ENCODE measurements at places on chromosomes 6 and 20.

- DNase-seq, result no peak
Observed at GRCh38 chr6:143037470-143037869, 23.2 kb upstream of the AIG1 start.

DNA sequence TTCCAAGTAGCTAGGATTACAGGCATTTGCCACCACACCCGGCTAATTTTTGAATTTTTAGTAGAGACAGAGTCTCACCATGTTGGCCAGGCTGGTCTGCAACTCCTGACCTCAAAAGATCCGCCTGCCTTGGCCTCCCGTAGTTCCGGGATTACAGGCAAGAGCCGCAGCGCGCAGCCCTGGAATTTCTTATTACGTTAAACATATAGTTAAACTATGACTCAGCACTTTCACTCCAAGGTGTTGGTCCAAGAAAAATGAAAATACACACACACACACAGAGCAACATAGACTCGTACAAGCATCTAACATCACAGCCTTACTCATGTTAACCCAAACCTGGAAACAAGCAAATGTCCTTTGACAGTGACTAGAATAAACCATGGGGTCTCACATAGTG, 663.9 kb downstream of the PRKN start:
- DNase-seq, result no peak

DNA sequence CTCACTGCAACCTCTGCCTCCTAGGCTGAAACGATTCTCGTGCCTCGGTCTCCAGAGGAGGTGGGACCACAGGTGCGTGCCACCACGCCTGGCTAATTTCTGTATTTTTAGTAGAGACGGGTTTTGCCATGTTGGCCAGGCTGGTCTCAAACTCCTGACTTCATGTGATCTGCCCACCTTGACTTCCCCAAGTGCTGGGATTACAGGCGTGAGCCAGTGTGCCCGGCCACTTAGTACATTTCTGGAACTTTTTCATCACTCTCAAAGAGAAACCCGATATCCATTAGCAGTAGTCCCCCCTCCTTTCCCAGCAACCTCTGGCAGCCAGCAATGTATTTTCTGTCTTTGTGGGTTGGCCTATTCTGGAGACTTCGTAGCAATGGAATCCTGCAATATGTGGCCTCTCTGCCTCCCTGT, 109.8 kb downstream of the JARID2 start:
- no peak for DNase-seq

GRCh38 chr20:10949930-10950783, 276.4 kb upstream of the JAG1 start:
- peak; percentile 9 for DNase-seq

- DNase-seq, result no peak
Observed at GRCh38 chr6:112033791-112034615, 19.9 kb upstream of the CCN6 start.

- no peak for DNase-seq
Observed at GRCh38 chr20:24289737-24290481, 179.5 kb upstream of the SYNDIG1 start.

DNA sequence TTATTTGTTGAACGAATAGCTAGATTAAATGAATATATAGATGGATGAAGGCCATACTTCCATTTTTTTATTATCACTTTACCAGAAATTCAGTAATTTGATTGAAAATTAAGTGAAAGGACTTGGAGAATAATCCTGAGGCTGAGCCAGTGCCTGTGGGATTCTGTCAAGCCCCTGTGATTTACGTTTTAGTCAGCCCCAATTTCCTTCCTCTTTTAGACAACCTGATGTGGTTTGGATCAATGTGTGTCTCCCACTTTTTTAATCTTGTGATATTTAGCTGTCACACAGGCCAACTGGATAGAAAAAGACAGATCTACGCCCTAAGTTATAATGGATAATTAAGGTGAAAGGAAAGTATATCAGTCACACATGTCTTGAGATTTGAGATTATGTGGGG, 188.8 kb downstream of the EDN1 start:
- DNase-seq, result no peak

DNA sequence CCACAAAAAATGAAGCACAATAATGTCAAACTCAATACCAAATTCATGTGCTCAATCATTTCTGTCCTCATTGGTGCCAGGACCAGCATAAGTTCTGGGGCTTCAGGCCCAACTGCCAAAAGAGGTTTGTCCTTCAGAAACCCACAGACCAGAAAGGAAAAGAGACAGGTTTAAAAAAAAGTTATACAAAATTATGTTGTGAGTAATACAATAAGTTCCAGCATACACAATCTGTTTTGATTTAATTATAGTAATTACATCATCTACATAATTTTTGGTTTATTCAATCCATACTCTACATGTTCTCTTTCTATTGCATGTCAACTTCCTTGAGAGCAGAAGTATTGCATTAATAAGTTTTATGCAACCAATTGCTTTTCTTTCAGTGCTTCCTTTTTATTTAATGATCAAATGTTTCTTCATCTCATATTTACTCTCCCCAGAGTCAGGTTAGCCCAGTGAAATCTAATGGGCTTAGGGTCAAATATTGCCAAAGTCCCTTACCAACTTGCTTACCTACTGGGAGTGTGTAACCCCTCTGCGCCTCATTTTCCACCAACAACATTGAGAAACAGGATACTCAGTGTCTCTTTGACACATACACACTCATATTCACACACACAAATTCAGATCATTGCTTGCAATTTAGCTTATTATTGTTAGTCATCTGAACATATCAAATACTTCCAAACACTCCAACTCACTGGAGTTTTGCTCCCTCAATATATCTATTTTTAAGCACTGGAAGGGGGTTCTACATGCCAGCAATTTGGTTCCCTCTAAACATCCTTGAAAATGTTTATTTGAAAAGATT, 424.4 kb upstream of the MARCKS start:
- DNase-seq, result no peak

- DNase-seq, result no peak
Observed at GRCh38 chr6:111173341-111173740, 86.0 kb downstream of the SLC16A10 start.

DNA sequence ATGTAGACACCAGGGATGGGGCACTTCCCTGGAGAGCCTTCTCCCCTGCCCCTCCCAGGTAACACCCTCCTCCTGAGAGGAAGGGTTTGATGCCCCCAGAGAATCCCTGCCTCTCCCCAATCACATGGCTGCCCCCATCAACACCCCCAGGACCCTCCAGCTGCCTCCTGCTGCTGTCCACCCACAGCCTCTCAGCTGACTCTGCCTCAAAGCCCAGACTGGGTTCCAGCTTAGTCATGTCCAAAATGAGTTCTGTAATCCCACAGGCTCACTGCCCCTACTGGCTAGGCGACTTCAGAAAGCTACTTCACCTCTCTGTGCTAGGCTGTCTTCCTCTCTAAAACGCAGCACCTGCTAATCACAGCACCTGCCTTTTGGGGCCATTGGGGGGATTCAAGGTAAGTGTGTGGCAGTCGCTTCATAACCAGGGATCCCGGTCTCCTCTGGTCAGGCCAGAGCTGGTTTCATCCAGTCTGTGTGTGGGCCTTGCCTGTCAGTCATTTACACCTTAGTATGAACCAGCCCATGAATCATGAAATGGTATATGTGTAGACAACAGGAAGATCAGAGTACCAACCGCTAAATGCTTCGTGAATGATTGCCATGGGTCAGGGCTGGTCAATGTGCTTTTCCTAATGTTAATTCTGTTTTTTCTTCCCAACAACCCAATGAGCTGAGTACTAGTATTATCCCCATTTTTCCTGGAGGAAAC, 40.4 kb downstream of the TFEB start:
- DNase-seq, result no peak

- DNase-seq, result peak; percentile 65
Observed at GRCh38 chr6:131694832-131695426, 6.3 kb downstream of the OR2A4 start.

DNA sequence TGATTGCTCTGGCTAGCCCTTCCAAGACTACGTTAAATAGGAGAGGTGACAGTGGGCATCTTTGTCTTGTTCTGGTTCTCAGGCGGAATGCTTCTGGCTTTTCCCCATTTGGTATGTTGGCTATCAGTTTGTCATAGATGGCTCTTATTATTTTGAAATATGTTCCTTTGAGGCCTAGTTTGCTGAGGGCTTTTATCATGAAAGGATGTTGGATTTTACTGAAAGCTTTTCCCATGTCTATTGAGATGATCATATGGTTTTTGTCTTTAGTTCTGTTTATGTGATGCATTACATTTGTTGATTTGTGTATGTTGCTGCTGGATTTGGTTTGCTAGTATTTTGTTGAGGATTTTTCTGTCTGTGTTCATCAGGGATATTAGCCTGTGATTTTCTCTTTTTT, 9.9 kb upstream of the RNASET2 start:
- no peak for DNase-seq

GRCh38 chr6:161959072-161959471, 685.2 kb upstream of the AGPAT4 start:
- DNase-seq, result no peak

DNA sequence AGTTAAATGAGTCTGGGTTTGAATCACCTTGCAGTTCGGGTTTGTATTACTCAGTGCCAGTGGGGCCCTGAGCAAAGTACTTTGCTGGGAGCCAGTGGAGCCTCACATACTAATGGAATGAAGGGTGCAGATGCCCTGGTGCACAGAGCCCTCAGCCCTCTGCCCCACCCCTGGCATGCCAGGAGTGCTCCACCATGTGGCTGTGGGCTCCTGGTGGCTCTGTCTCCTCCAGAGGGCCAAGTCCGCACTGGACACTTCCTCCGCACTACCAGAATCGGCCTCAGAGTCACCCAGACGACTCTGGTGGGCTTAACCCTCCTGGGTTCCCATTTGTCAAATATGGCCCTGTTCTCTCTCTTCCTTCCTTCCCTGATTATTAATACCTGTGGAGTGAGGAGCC, 94.0 kb downstream of the STK35 start:
- no peak for DNase-seq

- DNase-seq, result peak; percentile 62
Observed at GRCh38 chr6:119446609-119447008, 97.0 kb upstream of the MAN1A1 start.

- DNase-seq, result no peak
Observed at GRCh38 chr6:37725957-37726356, 28.3 kb upstream of the MDGA1 start.

GRCh38 chr6:136751522-136751956, 40.7 kb downstream of the MAP3K5 start:
- DNase-seq, result no peak

GRCh38 chr6:31588871-31589650, 3.0 kb downstream of the LST1 start:
- DNase-seq, result no peak

GRCh38 chr20:52303281-52303950, 111.8 kb upstream of the ZFP64 start:
- DNase-seq, result no peak

- no peak for DNase-seq
Observed at GRCh38 chr6:160510199-160510598, 153.9 kb downstream of the LPA start.

- no peak for DNase-seq
Observed at GRCh38 chr6:138528956-138529355, 29.7 kb upstream of the NHSL1 start.

Data from LoVo (cell line).